Cardiac muscle cell (in vitro differentiated cells and primary cell): ENCODE measurements at places on chromosomes 12 and 14.

GRCh38 chr12:14873440-14874185 lies 12.0 kb downstream of the MGP start:
- DNase-seq: no peak

DNA sequence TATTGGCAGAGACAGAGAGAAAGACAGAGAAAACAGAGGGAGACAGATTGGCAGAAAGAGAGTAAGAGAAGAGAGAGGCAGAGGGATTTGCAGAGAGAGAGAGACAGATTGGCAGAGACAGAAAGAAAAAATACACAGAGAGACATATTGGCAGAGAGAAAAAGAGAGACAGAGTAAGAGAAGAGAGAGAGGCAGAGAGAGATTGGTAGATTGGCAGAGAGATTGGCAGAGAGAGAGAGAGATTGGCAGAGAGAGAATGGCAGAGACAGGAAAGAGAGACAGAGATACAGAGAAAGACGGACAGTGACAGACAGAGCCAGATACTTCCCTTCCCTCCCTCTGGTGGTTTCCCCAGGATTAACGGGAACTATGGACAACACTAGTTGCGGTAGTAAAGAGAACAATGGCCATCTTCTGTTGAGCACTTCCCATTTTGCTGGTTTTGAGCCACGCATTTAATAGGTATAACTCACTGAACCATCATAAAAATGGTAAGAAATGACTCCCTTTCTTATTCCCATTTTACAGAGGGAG lies 2.6 kb upstream of the NOS1 start:
- no peak for DNase-seq

DNA sequence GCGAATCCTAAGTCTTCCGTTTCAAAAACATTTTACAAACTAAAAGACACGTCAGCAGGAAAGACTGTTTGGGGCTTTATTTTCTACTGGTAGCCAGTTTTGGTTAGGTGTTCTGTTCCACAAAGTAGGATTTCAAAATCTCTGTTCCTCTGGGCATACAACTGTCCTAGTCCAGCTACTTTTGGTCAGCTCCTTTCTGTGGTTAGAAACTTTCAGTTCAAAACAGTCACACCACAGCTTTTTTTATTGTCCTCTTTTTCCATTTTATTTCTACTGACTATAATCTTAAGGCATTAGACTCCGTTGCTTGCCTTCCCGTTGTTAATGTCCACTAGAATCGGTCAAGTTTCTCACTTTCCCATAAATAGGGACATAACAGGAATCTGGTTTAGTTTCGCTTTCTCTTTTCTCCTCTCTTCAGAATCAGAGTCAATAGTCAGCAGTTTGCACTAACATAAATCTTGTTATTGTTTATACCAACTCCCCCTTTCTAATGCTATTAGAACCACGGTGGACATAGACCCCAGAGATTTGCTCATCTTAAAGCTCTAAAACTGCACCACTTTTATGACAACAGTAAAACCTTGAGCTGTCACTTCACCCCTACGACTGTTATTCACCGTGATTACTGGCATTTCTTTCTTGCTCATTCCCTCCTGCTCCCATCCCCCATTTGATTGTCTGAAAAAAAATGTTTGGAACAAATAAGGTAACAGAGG lies 41.5 kb upstream of the NPAS3 start:
- peak; percentile 23 for DNase-seq

GRCh38 chr14:99073431-99073830 lies 198.6 kb downstream of the BCL11B start:
- no peak for DNase-seq

- DNase-seq: no peak
These were observed 18.3 kb downstream of the MLH3 start for GRCh38 chr14:75032939-75033338.

DNA sequence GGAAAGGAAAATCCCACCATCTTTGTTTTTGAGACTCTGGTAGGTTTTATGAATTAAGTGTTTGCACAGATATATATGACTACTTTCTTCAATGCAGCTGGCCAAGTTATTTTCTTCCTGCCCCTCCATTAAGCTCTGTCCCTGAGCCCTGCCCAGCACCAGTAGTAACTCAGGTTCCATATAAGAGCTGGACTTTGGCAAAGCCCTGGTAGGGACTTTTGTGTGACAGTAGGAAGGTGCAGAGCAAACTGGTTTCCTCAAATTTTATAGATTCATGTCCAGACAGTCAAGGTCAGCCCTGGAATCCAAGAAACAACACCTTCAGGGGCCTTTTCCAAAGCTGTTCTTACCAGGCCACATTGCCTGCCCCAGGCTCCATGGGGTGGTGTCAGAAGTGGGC lies 47.3 kb downstream of the SSPN start:
- no peak for DNase-seq

- no peak for DNase-seq
These were observed 301.4 kb upstream of the NOS1 start for GRCh38 chr12:117662620-117663395.

DNA sequence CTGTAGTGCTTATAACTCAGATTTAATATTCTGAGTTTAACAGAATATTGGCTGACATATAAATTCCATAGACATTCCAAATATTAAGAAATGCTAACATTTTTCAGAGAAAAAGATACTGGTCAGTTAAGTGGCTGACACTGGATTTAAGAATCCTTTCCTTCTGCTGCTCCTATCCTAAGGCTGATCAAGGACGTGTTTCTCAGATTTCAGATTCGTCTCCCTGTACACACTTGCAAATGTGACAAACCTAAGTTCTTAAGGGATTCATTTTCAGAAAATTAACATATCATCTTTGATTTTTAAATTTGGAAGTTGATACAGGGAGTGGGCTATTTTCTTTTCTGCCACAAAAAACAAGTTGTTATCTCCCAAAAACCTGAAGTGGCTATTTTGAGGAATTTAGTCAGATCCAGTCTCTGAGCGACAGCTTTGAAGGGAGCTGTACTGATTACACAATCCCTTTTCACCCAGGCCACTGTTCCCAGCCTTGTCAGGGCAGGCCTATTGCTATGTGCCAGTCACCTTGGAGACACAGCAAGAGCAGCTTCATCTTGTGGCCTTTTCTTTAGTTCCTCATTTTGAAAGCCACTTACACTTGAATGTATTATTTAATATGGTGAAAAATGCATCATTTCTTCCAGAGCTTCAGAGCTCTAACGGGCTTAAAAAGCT lies 370.6 kb downstream of the KCNH5 start:
- DNase-seq: peak; percentile 45
